Activated CD4-positive, alpha-beta T cell treated with anti-CD3 and anti-CD28 coated beads for 24 hours (primary cell): ENCODE measurements at places on chromosomes 4 and X.

DNA sequence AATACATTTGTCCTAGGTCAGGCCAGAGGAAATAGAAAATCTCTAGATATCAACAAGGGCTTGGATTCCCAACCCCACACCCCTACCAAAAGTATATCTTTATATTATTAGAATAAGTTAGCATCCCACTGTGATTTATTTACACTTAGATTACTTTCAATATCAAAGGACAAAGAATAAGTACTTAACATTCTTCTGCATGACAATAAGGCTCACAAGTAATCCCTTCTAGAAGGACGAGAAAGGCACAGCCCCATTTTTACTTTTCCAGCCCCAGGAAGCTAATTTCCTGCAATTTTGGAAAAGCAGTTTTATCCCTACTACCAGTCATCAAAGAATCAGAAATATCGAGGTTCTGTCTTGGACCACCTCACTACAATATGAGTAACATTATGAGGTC, 14.1 kb upstream of the SLITRK2 start:
- DNase-seq = no peak

DNA sequence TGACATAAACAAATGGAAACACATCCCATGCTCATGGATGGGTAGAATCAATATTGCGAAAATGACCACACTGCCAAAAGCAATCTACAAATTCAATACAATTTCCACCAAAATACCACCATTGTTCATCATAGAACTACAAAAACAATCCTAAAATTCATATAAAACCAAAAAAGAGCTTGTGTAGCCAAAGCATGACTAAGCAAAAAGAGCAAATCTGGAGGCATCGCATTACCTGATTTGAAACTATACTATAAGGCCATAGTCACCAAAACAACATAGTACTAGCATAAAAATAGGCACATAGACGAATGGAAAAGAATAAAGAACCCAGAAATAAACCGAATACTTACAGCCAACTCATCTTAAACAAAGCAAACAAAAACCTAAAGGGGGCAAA, 342.8 kb upstream of the AGA start:
- no peak for DNase-seq

- DNase-seq = no peak
Measured at GRCh38 chr4:3801521-3801920, 35.3 kb downstream of the ADRA2C start.

- DNase-seq = no peak
Measured at GRCh38 chr4:13983189-13983790, 355.8 kb upstream of the BOD1L1 start.

DNA sequence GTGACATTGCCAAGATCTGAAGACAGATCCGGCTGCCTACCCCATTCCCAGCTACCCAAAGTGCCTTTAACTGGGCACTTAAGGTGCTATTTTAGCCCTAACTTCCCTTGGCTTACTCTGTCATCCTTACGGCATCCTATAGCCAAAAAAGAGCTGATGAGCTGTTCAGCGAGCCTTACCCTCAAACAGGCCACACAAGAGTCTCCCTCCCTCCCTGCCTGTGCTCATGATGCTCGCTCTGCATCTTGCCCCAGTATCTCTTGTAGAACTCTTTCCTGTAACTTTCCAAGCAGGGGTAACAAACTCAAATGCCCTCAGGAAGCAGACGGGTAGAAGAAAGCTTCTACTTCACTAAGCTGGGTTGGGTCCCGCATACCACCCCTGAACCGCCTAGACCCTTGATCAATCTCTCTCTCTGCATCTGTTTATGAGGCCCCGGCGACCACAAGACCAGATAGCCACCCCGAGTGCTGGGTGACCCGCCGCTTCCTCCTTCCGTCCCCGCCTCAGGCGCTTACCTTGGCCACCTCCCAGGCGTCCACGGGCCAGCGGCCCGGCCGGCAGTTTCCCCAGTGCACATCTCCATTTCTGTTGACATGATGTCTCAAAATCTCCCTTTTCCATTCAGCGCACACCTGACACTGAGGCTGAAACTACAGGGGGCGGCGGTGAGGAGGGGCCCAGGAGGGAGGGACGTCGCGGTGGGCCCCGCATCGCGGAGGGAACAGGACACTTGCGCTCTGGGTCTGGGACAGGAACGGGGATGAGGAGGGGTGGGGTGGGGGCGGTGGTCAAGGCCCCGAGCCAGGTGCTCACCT, 663 bp downstream of the CXorf38 start:
- DNase-seq = no peak

DNA sequence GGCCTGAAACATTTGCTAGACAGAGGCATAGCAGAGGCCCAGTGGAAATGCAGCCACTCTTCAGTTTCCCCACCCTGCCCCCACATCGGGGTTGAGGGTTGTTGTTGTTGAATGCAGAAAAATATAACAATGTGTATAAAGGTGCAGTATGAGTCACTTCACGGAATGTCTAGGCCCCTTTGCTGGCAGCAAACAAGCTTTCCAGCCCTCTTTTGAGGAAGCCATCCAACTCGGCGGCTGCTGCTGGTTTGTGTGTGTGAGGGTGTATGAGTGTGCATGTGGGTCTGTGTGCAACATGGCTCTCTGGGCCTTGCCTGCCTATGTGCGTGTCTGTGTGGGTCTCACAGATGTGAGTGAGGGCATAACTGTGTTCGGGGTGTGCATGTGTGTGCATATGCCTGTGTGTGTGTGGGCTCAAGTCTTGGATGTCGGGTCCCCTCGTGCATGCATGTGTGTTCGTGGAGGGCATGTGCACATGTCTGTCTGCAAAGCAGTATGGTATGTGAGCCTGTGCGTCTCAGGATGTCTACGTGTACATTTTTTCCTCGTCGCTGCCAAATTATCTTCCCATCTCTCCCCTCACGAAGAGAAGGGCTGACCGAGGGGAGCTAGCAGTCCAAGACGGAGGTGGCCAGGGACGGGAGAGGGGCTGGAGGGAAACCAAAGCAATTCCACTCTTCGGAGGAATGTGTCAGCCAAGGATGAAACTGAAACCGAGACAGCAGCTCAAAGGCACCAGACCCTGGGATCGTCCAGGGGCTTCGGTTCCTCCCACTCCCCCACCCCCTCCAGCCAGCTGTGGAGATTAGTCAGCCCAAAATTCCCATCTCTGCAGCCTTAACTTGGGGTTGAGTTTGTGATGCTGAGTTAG, 8.4 kb upstream of the ELF4 start:
- DNase-seq = no peak

DNA sequence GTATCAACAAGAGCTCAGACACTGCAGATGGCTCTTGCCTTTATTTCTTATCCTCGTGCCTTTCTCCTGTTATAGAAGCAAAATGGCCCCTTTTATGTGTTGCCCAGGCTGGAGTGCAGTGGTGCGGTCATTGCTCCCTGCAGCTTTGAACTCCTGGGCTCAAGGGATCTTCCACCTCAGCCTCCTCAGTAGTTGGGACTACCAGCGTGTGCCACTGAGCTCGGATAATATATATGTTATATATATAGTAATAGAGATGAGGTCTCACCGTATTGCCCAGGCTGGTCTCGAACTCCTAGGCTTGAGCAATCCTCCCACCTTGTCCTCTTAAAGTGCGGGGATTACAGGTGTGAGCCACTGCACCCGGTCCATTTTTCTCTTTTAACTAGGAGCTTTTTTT, 79.7 kb downstream of the TMEM131L start:
- DNase-seq = no peak

- DNase-seq = no peak
Measured at GRCh38 chrX:43860646-43861370, 21.4 kb downstream of the MAOB start.

GRCh38 chrX:68761086-68761485, 67.7 kb upstream of the EFNB1 start:
- no peak for DNase-seq

GRCh38 chrX:13094828-13095341, 50.5 kb upstream of the FAM9C start:
- no peak for DNase-seq

GRCh38 chrX:118974088-118974907, at the start of gene LONRF3:
TSS of gene LONRF3 (plus strand) at chrX:118974618. CDS start at chrX:118974781, 163 bp downstream.
- DNase-seq = peak; percentile 44

- DNase-seq = no peak
Measured at GRCh38 chrX:152276277-152276676, 137.9 kb upstream of the MAGEA10 start.

DNA sequence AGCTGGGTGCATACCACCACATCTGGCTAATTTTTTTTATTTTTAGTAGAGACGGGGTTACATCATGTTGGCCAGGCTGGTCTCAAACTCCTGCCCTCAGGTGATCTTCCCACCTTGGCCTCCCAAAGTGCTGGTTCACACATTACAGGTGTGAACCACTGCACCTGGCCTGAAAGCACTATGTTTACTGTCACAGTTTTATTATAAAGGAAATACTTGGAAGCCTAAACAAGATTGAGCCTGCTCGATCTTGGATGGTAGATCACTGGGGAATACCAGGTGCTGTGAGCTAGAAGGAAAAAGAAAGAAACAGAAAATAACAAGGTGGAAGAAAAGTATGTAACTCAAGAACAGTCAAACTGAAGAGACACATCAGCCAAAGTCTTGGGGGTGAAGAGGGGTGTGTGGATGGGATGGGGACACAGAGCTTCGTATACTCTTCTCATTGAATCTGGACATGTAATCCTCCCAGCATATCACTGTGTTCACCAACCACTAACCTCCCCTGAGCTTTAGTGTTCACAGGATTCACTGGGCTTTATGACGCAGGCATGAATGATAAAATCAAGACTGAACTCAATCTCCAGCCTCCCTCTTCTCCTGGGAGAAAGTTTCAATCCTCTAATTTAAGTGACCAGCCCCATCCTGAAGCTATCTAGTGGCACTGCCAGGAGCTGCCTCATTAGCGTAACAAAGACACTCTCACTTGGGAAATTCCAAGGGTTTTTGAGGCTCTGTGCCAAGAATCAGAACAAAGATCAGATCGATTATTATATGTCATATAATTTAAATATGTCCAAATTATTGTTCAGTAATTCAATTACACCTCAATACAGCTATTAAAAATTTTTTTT, 40.9 kb downstream of the PDS5A start:
- DNase-seq = no peak

GRCh38 chr4:56637791-56638190, 43.3 kb downstream of the HOPX start:
- DNase-seq = no peak

DNA sequence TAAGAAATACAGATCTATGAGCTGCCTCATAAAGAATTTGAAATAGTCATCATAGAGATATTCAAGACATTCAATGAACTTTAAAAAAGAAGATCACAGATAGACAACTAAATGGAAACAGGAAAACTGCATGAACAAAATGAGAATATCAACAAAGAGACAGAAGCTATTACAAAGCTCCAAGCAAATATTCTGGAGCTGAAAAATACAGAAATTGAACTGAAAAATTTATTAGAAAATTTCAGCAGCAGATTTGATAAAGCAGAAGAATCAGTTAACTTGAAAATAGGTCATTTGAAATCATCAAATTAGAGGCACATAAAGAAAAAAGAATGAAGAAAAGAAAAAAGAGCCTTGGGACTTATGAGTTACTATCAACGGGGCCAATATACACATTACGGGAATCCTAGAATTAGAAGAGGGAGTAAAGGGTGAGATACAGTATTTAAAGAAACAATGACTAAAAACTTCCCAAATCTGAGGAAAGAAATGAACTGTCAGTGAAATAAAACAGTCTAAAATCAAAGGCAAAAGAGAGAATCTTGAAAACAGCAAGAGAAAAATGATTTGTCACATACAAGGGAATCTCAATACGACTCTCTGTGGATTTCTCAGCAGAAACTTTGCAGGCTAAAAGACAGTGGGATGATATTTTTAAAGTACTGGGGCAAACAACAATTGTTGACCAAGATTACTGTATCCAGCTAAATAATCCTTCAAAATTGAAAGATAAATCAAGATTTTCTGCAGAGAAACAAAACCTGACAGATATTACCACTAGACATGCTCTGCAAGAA, 641.6 kb downstream of the ANKRD50 start:
- DNase-seq = no peak

GRCh38 chrX:79138658-79139241, 5.7 kb upstream of the GPR174 start:
- no peak for DNase-seq

- DNase-seq = no peak
Measured at GRCh38 chr4:23680671-23681518, 209.0 kb downstream of the PPARGC1A start.

DNA sequence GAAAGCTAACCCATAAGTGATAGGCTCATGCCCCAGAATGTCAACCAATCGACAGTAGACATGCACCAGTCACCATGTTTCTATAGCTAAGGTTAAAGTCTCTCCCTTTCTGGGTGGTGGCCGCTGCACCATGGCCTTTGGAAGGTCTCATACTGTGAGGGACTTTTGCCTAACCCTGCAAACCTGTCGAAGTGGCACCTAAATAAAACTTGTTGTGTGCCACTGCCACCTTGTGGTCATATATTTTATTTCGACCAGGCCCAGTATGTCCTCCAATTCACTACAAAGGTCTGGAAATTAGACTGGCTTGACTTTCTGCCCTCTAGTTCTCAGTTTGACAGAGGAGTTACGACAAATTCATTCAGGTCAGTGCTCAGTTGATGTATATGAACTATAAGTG, 163.1 kb downstream of the SMARCA1 start:
- DNase-seq = peak; percentile 19

DNA sequence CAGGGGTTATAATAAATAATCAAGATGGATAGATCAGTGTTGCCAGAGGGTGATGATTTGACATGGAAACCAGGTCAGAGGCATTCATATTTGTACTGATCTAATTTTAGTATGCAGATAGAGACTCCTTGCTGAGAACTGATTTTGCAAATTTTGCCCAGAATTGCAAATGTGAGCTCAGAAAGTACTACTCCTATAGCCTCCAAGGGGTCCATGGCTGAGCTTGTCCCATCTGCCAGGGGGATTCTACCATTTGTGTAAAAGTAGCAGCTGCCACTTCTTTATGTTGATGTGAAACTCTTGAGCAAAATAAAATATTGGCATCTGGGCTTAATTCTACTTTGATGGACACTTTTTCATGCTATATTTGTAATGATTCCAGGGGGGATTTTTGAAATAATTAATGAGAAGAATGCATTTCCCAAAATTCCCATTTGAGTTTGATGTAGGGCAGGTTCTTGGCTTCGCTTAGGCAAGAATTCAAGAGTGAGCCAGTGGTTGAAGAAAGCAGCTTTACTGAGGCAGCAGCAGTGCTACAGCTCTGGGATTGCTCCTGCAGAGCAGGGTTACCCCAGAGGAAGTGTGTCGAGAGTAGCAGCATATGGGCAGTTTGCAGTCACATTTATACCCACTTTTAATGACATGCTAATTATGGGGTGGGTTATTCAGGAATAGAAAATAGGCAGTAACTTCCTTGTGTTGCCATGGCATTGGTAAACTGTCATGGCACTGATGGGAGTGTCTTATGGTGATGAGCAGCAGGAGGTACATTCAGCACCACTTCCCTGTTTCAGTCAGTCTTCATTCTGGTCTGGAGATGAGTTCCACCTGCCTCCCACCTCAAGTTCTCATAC, 38.7 kb upstream of the DCLK2 start:
- no peak for DNase-seq

DNA sequence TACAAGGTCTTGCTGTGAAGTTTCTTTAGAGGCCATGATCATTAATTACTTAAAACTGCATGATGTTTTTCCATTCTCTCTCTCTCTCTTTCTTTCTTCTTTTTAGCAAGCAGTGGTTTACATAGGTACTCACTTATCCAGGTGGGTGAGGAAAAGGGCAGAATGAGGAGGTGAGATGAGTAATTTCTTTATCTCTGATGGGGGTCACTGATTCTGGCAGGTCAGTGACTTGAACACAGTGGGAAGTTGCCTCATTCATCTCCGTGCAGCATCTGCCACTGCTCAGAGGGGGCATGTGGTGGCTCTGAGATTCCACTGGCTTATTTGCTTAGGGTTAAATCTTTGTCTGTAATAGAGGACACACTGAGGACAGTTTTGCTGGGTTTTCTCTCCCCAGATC, 62.6 kb downstream of the FAM114A1 start:
- DNase-seq = no peak

GRCh38 chr4:147492761-147493160, 11.9 kb downstream of the EDNRA start:
- no peak for DNase-seq
